ENCODE measurements at places on chromosomes 7 and 10. TPM values are rescaled to one million over a fixed set of nuclear protein-coding genes. Genes with fewer than 3 reads are reported as not detected.

GRCh38 chr7:102415685-102416225 is 17.6 kb upstream of the ORAI2 start:
- peak; percentile 45 for DNase-seq

- no peak for DNase-seq
Observed at GRCh38 chr10:10313149-10313835, 704.4 kb upstream of the CELF2 start.

GRCh38 chr10:132572545-132572937 is 35.0 kb downstream of the INPP5A start:
- no peak for DNase-seq

The RBP3 gene
- not detected for total RNA-seq

Measured in G401 (cell line).